Hematopoietic multipotent progenitor cell treated with erythropoietin and hydrocortisone succinate and interleukin-3 and kit ligand, for 8 days (in vitro differentiated cells): ENCODE measurements at places on chromosomes 5 and 9.

- DNase-seq = no peak
Measured at GRCh38 chr9:18689921-18690320, 216.0 kb downstream of the ADAMTSL1 start.

DNA sequence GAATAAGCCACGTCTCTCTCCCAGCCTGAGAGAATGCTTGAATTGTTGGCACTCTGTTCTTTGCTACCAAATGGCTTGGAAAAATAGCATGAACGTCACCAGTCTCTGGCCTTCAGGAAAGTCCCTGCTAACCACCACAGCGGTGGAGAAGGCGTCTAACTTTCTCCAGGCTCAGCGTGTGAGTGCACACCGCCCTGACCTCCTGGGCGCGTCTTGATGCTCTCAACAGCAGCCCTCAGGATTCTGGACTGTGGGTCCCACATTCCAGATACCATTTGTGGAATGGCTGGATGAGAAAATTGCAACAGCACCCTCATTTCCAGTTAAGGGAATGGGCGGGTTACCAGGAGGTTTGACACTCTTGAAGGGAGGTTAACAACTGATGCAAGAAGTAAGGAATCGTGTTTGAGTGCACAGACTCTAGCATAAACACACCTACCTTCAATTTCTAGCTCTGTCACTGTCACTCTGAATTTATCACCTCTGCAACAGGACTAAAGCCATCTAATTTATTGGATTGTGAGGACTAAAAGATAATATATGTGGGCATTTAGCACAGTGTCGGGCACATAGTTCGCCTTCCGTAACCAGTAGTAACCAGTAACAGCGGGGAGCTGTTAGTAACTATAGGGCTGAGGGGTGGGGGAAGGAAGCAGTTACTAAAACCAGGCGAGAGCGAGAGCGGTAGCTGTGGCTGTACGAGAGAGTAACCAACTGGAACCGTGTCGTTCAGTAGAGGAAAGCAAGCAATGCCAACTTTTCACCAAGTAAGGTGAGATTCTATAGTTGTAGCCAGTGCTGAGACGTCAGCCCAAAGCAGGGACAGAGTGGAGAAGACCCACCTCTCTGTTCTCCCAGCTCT is 807 bp upstream of the PLGRKT start:
- no peak for DNase-seq

- no peak for DNase-seq
Measured at GRCh38 chr5:949815-950560, 57.3 kb downstream of the TRIP13 start.

- DNase-seq = no peak
Measured at GRCh38 chr9:4590430-4591122, 71.5 kb upstream of the PLPP6 start.

- DNase-seq = peak; percentile 34
Measured at GRCh38 chr9:36189976-36190375, 745 bp upstream of the CLTA start.

- DNase-seq = no peak
Measured at GRCh38 chr5:158990979-158991775, 108.5 kb downstream of the EBF1 start.

DNA sequence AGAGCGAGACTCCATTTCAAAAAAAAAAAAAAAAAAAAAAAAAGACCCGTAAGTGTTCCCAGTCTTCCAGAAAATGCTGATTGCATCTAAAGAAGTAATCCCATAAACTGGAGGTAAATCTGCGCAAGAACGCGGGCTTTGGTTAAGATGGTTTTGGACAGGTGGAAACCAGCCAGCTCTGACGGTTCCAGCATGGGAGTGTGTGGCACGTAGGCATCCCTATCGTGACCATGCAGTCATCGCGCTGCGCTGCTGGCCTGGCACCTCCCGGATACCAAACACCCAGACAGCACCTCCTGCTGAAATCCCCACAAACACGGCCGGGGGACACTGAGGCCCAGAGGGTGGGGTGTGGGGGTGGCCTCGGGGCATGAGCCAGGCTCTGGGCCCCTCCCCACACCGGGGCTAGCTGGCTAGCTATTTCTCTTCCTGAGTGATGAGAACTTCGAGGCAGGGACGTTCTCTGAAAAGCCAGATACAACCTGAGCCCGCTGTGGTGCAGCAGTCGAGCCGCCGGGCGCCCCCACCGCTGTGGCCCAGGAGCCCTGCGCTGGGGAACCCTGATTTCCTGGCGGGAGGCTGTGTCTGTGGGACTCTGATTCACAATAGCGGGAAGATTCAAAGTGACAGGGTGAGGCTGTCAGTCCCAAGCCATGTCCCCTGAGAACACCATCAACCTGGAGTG is 32.2 kb upstream of the NOTCH1 start:
- no peak for DNase-seq

GRCh38 chr5:103475629-103476240 is 86.9 kb downstream of the NUDT12 start:
- peak; percentile 63 for DNase-seq

DNA sequence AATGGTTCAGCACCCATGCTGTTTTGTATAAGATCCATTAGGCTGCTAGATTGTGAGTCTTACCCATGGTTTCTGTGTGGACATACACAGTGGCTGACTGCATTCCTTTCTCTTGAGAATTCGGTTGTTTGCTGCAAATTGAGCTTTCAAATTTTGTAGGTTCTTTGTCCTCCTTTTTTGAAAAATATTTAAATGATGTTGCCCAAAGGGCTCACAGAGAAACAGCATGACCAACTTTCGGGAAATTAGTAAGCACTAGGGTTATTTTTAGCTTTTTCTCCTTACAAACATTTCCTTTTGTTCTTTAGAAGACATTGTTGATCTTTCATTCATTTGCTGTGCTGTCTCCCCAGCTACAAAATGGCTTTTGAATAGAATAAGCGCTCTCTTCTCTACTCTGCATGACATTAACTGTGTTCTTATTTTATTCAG is 79.4 kb downstream of the NLN start:
- DNase-seq = no peak

DNA sequence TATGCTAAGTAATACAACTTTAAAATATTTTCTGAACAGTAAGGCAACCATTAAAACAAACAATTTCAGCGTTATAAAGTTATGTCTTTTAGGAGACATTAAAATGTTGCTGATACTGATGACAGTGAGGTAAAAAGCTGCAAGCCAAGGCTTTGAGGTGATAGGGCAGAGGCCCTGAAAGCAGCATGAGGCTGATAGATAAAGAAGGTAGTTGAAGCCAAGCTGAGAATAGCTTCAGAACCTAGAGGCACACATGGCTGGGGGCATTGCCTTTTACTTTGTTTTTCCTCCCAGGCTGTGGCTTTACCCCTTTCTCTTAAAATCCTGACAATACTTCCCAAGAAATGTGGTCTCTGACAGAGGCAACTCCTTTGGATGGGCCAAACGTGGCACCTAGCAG is 149.0 kb upstream of the WWC1 start:
- no peak for DNase-seq
